ENCODE measurements at places on chromosomes 16 and 17. TPM values are rescaled to one million over a fixed set of nuclear protein-coding genes. Genes with fewer than 3 reads are reported as not detected.

Gene PRSS36
- total RNA-seq: 0.13 TPM

DNA sequence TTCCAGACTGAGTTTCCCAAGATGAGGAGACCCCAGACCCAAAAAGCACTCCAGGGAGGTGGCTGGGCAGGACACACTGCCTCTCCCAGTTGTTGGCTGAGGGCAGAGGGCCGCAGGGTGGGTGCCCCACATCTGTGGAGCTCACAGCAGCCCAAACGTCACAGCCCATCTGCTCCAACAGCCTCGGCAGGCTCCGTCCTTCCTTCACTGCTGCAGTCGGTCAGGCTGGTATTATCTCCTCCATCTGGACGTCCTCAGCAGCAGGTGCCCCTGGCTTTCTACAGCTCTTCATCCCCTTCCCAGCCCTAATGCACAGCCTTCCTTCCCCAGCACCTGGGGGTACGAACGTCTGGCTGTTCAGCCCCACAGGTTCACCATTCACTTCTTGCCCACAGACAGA is 55.2 kb downstream of the PRMT7 start:
- no peak overlapping the region for H3K27ac ChIP-seq
- no peak overlapping the region for H3K4me3 ChIP-seq
- no peaks in the 10 kb centered on the region for H3K27me3 ChIP-seq
- H3K4me1 ChIP-seq: no peaks in the 10 kb centered on the region
- H3K36me3 ChIP-seq: no peaks in the 10 kb centered on the region

Gene CACNG4
- not detected for total RNA-seq

GRCh38 chr17:81189670-81190530 is 23.9 kb upstream of the AATK start:
- H3K4me3 ChIP-seq: no peak overlapping the region
- no peak overlapping the region for H3K27ac ChIP-seq
- H3K4me1 ChIP-seq: no peaks in the 10 kb centered on the region
- no peaks in the 10 kb centered on the region for H3K27me3 ChIP-seq
- no peaks in the 10 kb centered on the region for H3K36me3 ChIP-seq

DNA sequence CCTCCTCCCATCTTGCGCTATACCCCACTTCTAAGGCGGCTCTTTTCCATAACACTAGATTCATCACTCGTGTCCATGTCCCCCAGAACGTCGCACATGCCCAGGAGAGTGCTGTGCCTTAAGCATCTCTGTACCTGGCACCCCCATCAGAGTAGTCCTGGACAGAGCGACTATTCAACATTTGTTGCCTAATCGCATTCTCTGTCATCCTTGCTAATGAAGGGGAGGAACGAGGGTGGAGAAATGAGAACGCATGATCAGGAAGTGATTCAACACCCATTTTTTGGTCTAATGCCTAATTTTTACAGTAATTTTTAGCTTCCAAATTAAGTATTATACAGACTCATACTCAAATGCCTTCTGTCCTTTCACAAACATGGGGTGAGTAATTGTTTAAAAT is 53.2 kb downstream of the SLC39A11 start:
- no peak for DNase-seq
- peaks cover 16% of the 10 kb centered on the region for H3K4me1 ChIP-seq
- no peaks in the 10 kb centered on the region for H3K27me3 ChIP-seq

DNA sequence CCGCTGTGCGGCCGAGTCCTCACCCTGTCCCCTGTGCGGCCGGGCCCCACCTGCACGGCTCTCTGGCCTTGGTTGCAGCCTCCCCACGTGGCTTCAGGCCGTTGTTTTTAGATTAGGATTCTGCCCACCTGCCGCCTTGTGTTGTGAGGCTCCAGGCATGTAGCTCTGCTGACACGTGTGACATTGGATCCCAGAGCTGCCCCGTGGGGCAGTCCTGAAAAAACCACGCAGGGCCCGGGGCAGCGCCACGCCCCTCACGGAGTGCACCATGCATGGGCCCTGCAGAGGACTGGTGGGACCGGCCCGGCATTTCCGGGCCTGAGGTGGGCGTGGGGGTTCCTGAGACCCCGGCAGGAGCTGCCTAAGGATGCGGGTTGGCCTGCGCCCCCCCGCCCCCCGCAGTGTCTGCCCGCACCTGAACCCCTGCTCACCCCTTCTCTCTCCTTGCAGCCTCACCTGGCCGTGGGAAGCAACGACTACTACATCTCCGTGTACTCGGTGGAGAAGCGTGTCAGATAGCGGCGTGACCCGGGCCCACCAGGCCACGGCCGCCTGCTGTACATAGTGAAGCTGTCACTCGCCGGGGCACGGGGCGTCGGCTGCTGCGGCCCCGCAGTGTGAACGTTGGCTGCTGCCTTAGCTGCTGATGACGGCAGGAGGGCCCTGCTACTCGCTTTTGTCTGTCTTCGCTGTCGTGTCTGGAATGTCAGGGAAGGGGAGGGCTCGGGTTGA is 27.7 kb upstream of the CHMP6 start:
- H3K4me3 ChIP-seq: no peak overlapping the region
- H3K27me3 ChIP-seq: no peaks in the 10 kb centered on the region
- DNase-seq: no peak
- H3K4me1 ChIP-seq: peaks cover 6% of the 10 kb centered on the region
- no peak overlapping the region for H3K27ac ChIP-seq

Gene LASP1
- 250 TPM for total RNA-seq

Gene NPIPB2
- 0.65 TPM for total RNA-seq

Gene MYH13
- not detected for total RNA-seq
